Hypothalamus (tissue), 51 donors: ENCODE measurements at places on chromosomes 1 and 21.

- no peak for DNase-seq
These were observed 89.9 kb upstream of the DSCAM start for GRCh38 chr21:40936771-40937261.

- DNase-seq, result no peak
These were observed 8.0 kb downstream of the RUNX3 start for GRCh38 chr1:24921938-24922662.

DNA sequence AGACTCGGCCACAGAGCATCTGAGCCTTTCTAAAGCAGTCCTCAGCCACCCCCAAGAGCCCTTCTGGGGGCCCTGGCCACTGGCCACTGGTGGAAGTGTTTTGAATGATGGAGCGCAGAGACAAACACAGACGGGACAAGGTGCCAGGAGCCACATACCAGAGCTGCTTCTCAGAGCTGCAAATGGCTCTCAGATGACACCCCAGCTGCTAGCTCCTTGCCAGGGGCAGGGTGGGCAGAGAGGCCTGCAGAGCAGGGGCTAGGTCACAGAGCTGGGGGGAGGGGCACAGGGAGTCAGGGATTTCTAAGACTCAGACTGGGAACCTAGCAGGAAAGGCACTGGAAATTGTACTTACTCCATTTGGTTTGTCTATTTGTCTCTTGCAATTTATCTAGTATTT, 30.4 kb downstream of the KCNN3 start:
- no peak for DNase-seq

GRCh38 chr1:212290608-212291007, 5.4 kb downstream of the PPP2R5A start:
- no peak for DNase-seq

DNA sequence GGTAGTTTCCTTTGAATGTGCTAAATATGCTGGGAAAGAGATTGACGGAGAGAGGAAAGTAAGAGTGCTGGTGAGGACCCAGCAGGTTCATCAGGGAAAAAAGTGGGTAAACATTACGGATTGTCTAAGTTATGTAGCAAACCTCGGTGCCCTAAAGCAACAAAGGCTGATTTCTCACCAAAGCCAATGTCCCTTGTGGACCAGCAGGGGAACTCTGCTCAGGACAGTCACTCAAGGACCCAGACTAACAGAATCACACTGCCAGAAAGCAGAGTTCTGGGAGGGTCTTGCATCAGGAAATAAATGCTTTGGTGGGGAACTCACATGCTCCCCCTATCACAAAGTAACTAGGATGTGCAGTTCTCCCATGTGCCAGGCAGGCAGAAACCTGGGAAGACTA, 1.7 kb upstream of the IKBKE start:
- no peak for DNase-seq

DNA sequence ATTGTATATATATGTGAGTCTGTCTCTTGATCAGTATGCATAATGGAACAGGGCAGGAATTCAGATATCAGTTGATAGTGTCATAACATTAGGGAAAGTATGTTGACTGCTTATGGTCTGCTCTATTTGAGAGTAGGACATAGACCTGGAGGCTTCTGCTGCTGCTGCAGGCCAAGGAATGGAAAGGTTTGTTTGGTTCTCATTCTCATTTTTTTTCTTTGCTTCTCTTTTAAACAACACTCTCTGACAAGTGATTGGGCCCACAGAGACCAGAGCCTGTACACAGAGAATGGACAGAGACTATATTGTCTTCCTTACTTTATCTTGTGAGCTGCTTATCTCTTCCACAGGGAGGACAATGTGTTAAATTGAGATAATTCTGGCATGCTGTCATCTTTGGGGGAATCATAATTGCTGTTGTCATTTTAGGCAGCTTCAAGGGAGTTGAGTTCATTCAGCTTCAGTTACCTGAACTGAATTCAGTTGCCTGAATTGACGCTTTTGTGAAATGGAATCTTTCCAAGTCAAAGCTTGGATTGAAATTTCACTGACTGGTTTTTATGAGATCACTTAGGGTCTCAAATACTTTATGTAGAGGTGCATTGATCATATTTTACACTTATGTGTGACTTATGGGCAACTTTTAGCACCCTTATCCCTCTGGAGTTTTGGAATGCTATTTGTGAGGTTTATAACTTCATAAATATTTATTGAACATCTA, 16.9 kb downstream of the CAP1 start:
- DNase-seq, result no peak

GRCh38 chr21:27365394-27365793, 398.5 kb upstream of the ADAMTS5 start:
- DNase-seq, result no peak

- DNase-seq, result no peak
These were observed 24.5 kb downstream of the KIAA0319L start for GRCh38 chr1:35532497-35533223.

- no peak for DNase-seq
These were observed 9.8 kb upstream of the CELSR2 start for GRCh38 chr1:109239409-109240068.

GRCh38 chr21:41147096-41147978, 20.6 kb upstream of the BACE2 start:
- DNase-seq, result no peak

DNA sequence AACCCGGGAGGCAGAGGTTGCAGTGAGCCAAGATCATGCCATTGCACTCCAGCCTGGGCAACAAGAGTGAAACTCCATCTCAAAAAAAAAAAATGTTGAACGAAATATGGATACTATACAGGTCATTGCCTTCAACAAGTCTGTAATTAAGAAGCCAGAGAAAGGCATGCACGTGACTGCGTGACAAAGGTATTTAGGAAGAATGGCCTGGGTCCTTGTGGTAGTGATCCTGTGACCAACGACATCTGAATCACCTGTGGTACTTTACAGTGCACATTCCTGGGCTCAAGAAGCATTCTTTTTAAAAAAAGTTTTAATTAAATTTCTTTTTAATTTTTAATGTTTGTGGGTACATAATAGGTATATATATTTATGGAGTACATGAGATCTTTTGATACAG, 115.0 kb downstream of the GREM2 start:
- no peak for DNase-seq

DNA sequence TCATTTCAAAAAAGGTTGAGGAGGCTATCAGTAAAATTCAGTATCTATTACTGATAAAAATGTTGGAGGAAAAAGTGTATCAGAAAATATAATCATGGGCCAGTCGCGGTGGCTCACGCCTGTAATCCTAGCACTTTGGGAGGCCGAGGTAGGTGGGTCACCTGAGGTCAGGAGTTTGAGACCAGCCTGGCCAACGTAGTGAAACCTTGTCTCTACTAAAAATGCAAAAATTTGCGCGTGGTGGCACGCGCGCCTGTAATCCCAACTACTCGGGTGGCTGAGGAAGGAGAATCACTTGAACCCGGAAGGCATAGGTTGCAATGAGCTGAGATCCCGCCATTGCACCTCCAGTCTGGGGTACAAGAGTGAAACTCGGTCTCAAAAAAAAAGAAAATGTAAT, 5.3 kb upstream of the ATP1A4 start:
- DNase-seq, result no peak

GRCh38 chr1:172668097-172668496, 9.2 kb downstream of the FASLG start:
- no peak for DNase-seq

DNA sequence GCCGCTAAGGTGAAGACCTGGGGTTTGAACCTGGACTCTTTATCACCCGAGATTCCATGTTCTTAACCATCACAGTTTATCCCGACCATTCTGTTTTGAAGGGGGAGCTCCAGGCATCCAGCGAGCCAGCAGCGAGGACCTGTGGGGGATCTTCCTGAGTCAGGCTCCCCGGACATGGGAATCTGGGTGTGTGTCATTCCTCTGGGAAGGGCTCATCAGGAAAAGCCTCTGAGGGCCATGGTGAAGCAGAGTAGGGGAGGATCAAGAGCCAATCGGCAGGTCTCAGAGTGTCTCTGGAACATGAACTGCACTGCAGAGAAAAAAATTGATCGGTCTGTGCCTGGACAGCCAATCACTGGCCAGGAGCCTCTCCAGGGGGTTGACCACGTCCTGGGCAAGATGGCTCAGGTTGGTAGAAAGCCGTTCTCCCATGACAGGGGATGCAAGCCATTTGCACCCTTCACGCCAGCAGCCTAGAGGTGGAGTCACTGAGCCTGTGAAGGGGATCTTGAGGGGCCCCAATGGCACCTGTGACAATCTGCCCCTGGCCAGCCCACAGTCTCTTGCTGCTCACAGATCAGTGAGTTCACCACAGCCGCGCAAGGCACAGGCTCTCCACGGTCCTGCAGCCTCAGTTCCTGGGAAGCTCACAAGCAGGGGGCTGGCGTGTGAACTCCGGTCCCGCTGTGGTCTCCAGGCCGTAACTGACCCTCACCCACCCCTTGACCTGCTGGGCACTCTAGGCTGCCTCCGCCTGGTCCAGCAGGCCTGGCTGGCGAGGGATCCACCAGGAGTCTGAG, 20.4 kb upstream of the ACTRT2 start:
- no peak for DNase-seq

GRCh38 chr1:220876511-220877376, 2.5 kb upstream of the HLX start:
- DNase-seq, result no peak

DNA sequence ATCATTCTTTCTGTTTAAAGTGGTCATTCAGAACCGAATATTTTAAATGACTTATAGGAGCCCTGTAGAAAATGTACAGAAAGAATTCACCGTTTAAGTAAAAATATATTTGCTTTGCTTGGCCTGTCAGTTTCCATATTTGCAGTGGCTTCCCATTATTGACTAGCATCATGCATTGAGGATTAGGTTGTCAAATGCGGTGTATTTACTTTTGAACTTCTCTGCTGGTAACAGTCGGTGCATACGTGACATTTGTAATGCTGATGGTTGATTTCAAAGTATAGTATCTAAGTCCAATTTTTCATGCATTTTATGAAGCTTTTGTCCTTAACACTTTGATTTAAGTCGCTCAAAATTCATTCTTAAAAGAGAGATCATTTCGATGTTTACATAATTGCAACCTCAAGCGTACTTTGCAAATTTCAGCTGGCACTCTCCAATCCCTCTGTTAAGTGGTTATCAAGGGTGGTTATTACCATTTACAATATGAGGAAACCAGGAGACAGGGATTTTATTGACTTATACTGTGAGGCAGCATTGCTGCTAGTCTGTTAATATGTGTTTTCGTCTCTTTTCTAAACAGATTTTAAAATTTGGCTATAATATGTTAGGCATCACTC, 201.6 kb downstream of the SDCCAG8 start:
- no peak for DNase-seq

DNA sequence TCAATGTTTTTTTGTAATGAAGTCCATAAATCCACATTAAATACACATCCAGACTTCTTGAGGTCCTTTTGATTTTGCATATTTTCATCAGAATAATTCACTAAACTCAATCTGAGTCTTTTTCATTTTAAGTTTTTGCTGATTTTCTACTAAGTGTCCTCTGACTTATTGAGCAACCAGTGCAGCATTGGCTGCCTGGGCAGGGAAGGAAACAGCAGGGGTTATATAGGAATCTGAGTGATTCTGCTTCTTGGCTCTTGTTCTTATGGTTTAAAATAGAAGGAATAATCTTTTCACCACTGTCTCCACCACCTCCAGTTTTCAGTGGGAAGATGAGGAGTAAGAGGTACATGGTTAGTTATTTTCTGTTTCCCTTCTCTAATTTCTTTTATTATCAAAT, 88.4 kb downstream of the ST6GALNAC5 start:
- no peak for DNase-seq

GRCh38 chr1:208007938-208008342, 97.0 kb upstream of the CD34 start:
- DNase-seq, result no peak

DNA sequence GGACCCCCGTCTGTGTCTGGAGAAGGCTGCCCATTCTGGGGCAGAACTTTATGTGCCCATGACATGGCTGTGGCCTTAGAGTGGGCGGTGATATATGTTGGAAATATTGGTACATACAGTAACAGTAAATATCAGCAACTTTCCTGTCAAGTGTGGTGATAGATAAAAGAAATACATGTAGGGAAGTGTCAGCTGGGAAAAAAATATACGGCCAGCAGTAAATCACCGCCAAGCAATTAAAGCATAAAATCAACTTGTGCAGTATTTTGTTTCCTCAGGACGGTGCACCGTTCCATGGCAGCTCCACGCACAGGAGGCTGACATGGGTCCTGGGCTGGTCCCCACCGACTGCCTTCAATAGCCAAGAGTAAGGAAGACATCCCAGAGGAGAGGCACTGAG, 27.4 kb downstream of the LHX4 start:
- DNase-seq, result no peak

DNA sequence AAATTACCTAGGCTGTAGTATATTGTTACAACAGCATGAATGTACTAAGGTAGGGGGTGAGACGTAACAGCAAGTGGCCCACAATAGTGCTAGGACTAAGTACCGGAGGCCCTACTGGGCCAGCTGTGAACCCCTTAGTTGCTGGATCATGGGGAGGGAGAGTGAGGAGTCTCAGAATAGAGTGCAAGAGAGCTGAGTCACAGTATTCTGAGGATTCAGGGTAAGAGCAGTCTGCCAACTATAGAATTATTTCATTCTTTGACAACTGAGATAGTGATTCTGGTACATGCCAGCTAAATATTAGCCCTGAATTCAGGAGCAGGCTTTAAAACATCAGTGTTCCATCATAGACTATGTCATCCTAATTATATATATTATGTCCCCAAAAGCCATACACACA, 218.7 kb downstream of the TM2D1 start:
- no peak for DNase-seq

GRCh38 chr1:160773093-160773492, 22.9 kb upstream of the LY9 start:
- no peak for DNase-seq

DNA sequence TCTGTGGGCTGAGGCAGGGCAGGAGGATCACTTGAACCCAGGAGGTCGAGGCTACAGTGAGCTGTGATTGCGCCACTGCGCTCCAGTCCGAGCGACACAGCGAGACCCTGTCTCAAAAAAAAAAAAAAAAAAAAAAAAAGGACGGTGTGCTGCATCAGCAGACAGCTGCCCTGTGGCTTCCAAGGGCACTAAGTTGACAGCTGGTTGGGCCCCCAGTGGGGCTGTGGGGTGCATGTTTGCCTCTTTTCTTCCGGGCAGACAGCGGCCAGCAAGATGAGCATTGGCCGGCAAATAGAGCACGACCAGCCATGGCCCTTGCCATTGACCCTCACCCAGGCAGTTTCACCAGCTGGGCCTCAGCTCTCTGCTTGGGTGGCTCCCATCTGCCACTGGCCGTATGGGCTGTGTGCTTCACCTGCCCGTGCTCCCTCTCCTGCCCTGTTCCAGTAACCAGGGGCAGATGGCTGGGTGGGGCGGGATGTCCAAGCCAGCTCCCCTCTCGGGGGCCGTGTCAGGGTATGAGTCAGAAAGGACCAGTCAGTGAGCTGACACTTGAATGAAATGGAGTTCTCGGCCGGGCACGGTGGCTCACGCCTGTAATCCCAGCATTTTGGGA, 12.3 kb upstream of the SLC25A34 start:
- DNase-seq, result no peak

- DNase-seq, result no peak
These were observed 570.8 kb downstream of the LTN1 start for GRCh38 chr21:28421716-28422524.

- no peak for DNase-seq
These were observed 20.5 kb downstream of the STPG1 start for GRCh38 chr1:24392982-24393650.

- DNase-seq, result no peak
These were observed 128.3 kb upstream of the HMGB4 start for GRCh38 chr1:33735624-33736023.
